ENCODE measurements at places on chromosomes 3 and 15.

DNA sequence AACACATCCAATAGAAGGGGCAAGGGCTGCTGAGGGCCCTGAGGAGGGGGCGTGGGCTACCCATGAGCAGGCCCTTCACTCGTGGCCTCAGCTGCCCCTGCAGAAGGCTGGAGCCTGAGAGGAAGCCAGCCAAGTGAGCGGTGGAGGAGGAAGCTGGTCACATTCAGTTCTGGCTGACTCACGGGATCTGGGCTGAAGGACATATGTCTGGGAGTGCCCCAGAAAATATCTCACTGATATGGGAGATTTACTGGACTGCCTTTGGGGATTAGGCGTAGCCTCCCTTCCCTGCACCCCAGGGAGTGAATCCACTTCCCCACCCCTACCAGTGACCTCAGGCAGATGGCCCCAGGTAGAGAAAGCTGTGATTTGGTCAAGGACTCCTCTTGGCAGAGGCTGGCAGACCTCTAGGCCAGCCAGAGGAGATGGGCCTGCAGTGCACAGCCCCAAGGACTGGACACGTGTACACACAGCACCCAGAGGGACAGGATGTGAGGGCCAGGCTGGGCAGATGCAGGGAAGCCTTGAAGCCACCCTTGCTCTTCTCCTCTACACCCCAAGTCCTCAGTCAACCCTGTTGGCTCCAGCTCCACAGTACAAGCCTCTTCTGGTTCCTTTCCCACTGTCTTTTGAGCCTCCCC, 14.2 kb upstream of the ANKDD1A start:
- no peak for DNase-seq

DNA sequence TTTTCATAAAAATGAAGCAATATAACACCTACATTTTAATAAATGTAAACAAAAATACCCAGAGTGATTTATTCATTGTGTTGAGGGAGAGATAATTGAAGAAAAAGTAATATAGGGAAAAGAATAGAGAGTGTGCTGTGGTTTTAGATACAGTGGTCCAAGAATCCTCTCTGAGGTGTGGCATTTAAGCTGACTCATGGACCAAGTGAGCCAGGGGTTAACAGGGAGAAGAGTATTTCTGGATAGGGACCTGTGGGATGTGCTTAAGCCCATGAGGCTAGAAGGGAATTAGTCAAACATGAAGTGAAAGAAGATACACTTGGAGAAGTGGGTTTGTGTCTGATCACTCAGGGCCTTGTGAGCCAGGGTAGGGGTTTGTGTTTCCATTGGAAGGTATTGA, 680.7 kb upstream of the GRM7 start:
- DNase-seq = no peak

GRCh38 chr3:29755416-29755815, 474.5 kb downstream of the RBMS3 start:
- no peak for DNase-seq

DNA sequence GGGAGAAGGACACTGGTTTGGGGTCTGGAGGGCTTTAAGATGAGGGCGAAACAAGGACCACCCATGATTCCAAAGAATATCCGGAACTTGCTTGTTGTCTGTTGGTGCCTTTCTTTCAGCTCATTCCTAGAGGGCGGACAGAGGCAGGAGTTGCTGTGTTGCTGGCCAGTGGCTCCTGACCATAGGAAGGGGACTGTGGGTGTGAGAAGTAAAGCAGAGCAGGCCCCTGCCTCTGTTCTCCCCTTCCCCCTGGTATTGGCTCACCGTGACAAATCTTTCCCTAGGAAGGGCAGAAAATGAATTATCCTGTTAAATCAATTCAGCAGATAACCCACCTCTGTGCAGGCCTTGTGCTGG, 89.1 kb downstream of the LIPC start:
- DNase-seq = no peak
